ENCODE measurements at places on chromosomes 2 and 18.

DNA sequence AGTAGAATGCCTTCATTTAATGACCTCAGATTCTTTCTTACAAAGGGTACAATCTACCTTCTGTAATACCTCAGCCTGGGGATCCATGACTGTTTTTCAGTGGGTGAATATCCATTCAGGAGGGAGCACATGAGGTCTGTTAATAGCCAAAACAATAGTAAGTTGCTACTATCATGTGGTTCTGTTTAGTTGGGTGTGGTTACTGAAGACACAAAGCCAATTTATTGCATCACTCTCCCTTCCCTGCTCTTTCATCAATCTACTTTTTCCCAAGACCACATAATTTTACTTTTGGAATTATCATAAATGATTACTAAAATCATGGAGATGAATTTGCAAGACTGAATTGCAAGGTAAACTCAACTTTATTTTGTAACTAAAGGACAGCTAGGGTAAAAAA, 254.2 kb downstream of the GALNT13 start:
- peak; percentile 43 for DNase-seq

DNA sequence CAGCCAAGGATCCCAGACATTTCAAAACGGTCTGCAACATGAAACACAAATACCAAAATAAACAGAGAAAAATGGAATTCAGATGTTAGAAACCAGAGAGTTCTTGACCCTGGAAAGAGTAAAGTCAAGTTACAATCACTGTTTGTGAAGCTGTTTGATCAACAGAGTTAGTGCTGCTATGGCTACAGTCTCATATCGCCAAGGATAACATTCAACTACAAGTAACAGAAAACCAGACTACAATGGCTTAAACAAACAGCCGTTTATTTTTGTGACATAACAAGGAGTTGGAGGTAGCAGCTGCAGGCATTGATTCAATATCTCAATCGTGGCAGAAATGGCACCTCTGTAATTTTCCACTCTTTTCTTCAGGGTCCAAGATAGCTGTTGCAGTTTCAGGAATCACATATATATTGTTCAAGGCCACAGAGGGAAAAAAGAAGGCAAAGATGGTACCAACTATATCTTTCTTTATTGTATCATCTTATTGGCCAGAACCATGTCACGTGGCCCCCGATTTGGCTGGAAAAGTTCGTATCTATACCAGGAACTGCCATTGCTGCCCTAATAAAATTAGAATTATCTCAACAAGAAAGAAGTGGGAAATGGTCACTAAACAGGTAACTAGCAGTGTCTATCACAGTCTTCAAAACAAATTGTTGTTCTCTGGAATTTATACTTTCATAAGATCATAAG, 17.7 kb upstream of the HNRNPLL start:
- DNase-seq: peak; percentile 60

DNA sequence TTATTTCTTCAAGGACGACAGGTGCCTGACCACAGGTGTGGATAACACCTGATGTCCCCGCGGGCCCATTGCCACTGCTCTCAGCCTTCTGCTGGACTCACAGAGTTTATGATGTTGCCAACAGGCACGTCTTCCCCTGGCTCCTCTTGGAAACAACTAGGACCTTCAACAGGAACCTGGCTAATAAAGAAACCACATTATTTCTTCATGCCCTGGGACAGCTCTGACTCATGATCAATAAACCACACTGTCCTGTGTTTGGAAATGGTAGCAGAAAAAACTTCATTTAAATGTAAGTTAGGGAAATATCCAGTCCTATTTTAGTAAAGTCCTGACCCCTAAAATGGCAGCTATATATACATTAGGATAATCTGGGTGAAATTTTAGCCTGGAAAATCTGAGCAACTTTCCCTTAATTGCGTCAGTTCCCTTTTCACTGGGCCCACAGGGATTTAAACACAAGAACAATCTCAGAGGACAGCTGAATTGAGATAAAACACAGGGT, 158.9 kb downstream of the VAPA start:
- peak; percentile 84 for DNase-seq

DNA sequence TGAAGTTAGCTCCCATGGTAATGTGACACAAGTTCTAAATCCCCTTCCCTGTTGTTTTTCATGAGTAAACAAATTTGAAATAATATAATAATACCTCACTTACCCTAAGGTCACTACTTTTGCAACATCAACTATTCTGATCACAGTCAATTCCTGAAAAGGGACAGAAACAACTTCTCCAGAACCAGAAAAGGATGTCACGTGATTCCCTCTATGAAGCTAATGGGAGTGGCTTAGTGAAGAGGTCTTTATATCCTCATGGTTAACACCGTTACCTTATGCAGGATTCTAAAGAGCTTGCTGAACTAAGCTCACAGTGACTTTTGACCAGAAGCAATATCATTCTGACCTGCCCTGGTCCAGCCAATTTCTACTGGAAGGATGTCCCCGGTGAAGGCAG, 51.6 kb downstream of the DOCK10 start:
- DNase-seq: no peak

- DNase-seq: peak; percentile 51
Observed at GRCh38 chr2:42755191-42755880, 8.6 kb downstream of the OXER1 start.

DNA sequence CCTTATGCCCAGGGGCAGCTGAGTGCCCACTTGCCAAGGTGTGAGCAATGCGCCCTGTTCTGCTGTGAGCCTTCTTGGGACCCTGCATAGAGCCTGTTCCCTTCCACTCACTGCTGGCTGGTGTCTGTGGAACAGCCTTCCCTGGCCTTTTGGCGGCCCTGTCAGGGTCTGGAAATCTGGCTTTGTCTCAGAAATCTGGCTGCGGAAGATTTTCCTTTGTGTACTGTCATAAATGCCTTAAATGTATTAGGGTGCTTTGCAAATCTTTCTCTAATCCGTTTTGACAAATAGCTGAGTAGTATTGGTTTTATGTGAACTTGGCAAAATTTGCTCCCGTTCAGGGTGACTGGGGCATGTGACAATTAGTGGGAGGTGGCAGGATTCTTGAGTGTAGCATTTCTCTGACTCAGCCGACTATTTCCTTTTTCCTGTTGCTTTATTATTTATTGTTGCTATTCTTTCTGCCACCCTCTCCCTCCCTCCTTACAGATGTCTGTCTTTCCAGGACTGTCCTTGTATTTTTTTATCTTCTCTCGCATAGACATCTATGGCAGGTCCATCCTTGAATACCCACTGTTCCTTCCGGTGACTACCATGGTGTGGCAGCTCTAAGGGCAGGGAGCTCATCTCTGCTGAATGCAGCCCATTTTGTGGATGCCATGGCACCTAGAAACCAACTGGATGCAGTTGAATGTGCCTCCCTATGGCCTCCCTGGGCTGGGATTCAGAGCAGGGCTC, 41.8 kb downstream of the LDLRAD4 start:
- DNase-seq: no peak

- DNase-seq: peak; percentile 52
Observed at GRCh38 chr2:138060301-138060635, 96.0 kb downstream of the HNMT start.

GRCh38 chr2:152925547-152926448, 207.4 kb downstream of the ARL6IP6 start:
- peak; percentile 37 for DNase-seq

DNA sequence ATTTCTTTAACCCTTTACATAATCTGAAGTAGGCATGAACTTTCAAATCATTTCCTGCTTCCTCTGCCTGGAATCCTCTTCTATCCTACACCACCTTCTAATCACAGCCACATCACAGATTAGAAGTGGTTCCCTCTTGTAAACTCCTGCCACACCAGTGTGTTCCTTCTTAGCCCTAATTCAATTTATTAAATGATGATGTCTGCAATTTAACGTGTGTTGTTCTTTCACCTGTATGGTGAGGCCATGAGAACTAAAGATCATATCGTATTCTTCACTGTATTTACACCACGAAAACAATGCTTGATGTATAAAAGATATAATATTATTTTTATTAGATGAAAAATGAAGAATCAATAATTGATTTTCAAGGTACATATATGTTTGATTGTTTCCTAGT, 494.3 kb downstream of the EPHA4 start:
- no peak for DNase-seq

DNA sequence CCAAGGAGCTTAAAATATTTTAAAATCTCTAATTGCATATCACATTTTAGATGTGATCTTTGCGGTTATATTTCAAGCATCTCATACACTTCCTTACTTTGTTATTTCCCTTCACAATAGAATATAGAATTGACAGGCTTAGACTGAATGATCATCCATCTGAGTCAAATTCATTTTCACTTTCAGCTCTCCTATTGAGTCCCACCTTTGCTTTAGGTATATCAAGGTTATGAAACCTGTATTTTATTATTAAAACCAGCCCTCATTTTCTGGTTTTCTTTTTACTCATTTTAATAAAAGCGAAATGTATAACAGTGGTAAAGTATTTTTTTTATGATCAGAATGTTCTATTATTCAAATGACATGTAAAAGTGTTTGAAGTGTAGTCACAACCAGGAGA, 162.9 kb upstream of the KYNU start:
- DNase-seq: no peak

GRCh38 chr2:30456579-30456978, 9.5 kb downstream of the LCLAT1 start:
- DNase-seq: no peak

DNA sequence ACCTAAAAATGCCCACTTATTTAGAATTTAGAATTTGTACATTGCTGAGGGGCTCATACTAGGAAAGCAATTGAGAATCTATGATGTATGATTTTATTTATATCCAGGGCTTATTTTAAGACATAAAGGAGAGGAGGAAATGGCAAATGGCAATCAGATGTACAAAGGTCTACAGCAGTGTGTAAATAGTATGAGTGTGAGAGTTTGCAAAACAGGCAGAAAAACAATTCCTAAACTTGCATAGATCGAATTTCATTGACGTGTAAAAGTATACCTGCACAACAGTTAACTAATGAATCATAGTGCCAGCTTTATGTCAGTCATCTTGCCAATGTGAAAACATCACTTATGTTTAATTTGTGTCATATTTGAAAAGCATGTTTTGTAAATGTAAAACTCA, 718.7 kb upstream of the GCFC2 start:
- no peak for DNase-seq

DNA sequence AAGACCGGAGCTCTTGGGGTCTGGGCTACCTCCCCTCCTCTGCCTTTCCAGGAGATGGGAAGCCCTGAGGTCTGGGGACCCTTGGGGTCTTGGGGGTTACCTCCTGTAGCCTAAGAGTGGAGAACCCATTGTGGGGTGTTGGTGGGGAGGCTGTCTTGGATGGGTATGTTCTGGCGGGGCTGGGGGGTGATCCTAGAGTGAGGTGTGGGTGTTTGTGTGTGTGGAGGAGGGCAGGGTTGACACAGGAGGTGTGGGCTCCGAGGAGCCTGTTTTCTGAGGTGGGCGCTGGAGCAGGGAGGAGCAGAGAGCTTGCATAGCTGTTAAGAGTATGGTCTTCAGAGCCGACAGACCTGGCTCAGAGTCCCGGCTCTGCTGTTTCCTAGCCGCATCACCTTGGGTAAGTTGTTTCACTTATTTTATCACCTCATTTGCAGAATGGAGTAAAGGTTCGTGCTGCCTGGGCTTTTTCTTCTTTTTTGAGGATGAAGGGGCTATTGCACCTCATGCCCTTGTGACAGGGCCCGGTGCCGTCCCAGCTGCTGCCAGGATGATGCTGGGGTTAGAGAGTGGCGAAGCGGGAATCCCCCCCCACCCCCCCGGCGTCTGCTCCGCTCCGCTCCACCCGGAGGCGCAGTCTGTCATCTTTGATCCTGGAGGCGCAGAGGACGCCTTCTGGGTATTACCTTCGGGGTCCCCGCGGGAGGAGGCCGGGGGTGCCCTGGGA, 17.2 kb downstream of the TET3 start:
- no peak for DNase-seq

GRCh38 chr2:113079131-113079530, 11.4 kb downstream of the IL1F10 start:
- DNase-seq: no peak

DNA sequence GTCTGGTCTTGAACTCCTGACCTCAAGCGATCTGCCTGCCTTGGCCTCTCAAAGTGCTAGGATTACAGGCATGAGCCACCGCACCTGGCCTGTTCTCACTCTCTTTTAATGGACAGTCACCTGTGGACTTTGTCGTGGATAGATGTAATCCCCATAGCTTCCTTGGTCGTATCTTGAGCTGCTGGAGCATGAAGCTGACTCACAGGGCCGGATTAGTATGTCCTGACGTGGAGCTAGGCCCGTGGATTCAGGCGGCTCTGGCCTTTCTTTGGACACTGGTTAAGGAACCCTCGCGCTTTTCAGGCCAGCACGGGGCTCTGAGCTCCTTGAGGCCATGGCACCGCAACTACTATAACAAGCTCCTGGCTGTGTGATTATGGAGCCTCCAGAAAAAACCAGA, 27.5 kb upstream of the GBX2 start:
- no peak for DNase-seq

DNA sequence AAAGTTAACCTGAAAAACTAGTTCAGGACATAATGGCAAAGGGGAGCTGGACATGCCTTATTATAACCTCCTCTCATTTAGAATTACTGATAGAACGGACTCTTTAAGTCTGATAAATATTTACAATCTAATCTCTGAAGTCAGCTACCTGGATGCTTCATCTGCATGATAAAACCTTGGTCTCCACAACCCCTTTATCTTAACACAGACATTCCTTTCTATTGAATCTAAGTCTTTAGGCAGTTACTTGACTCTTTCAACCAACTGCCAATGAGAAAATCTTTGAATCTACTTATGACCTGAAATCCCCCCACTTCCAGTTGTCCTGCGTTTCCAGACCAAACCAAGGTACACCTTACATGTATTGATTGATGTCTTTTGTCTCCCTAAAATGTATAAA, 191.2 kb upstream of the LRRTM4 start:
- DNase-seq: no peak

- DNase-seq: no peak
Observed at GRCh38 chr2:17799301-17800120, 16.7 kb upstream of the MSGN1 start.

GRCh38 chr2:180061085-180061484, 54.0 kb upstream of the CWC22 start:
- no peak for DNase-seq

DNA sequence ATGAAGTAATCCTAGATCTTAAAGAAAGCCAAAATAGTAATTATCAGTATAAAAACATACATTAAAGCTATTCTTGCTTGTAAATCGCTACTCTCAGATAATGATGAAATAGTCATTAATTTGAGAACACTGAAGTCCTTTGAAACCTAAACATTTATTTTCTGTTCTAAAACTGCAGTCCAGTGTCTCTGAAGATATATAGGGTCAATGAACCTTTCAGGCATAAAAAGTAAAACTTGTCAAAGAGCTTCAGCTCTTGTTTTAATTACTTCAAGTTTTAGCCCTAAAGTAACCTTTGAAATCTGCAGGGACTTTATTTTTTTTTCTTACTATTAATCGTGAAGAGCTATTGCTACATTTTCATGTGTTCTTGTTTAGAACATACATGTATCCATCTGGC, 116.3 kb downstream of the KYNU start:
- DNase-seq: no peak

GRCh38 chr18:3454365-3455089, 4.6 kb downstream of the TGIF1 start:
- DNase-seq: peak; percentile 75

DNA sequence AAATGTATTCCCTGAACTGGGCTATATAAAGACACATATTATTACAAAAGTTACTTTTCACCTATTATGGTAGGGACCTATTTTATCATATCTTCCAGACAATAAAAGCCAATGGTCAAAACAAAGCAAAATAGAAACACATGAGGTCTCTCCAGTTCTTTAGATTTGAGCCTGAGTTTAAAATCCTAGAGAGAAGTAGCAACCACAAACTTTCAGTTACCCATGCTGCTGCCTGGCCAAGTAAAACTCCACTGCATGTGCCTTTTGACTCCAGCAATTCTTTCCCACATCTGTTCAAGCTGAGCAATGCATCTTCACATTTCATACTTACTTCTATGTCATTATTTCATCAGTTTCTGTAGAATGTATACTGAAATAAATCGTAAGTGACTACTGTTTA, 405.3 kb downstream of the STK39 start:
- DNase-seq: no peak

All from AG10803 (cell line).